H54 (cell line): ENCODE measurements at places on chromosomes 13 and 19.

GRCh38 chr19:3669947-3670795 is 30.1 kb downstream of the PIP5K1C start:
- DNase-seq: no peak

GRCh38 chr13:67505376-67505775 is 275.2 kb upstream of the PCDH9 start:
- DNase-seq: no peak

DNA sequence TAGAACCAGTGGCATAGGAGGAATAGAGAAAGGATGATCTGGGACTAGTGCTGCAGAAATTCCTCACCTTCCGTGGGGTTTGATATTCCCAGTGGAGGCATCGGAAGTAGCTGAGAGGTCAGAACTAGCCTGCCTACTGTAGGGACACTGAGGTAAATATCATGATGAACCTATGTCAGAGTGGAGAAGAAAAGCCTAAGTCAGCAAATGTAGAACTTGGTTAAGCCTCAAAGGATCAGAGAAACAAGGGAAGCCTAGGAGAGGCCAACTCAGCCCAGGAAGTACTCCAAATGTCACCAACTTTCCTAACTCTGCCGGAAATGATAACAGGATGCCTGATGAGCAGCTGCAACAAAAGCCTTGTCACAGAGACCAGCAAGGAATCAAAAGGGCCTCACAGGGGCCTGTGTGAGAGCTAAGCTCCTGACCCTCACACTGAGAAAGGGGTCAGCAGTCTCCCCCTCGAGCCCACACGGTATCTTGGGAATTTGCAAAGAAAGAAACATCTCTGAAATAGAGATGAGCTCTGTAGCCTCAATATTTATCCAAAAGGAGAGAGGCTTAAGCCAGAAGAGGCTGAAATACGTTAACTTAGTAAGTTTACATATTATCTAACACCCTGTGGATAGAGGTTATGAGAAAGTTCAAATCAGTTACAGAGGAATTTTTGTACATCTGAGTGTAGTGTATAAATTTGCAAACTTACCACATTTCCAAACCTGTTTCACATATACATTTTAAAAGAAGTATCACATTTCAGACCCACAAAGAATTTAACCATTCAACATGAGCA is 1064.3 kb downstream of the DIAPH3 start:
- no peak for DNase-seq

DNA sequence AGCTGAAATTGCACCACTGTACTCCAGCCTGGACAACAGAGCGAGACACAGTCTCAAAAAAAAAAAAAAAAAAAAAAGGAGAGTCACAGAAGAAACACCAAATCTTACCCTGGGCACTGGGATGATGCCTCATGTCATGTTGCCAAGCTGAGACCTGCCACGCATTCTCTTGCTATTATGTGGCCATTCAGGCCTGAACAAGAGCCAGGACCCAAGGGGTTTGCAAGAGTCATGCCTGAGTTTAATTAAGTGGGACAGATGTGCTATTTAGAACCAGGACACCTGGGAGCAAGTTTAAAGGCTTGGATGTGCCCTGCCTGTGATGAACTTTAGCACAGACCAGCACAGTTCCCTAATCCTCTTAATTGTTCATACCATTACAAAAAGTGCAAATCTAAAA is 9.8 kb downstream of the PNMA8A start:
- no peak for DNase-seq

DNA sequence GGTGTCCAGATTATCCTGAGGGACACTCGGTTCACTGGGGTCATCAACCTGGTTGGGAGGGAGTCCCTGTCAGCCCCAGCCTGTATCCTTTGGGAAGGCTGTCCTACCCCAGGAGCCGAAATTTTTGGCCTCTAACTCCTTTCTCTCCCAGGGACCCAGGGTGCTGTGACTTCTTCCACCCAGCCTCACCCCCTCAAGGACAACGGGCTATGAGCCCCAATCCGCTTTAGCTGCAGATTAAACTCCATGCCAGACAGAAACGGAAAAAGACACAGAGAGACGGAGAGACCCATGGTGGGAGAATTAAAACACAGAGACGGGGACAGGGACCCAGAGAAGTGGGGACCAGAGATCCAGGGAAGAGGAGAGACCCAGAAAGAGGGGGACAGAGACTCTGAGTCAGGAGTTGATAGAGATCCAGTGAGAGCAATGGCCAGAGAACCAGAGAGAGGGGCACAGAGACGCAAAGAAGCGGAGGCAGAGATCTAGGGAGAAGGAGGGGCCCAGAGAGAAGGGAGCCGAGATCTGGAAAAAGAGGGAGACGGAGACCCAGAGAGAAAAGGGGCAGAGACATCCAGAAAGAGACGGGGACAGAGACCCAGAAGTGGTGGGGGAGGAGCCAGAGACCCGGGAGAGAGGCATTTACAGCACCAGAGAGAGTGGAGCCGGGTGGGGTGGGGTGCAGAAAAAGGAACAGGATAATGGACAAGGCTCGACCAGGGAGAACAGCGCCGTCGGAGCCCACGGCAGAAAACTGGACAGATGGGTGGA is 703 bp downstream of the SLC17A7 start:
- no peak for DNase-seq

GRCh38 chr13:78841358-78841963 is 182.5 kb upstream of the OBI1 start:
- DNase-seq: no peak

GRCh38 chr19:35929876-35930275 is 6.3 kb upstream of the LRFN3 start:
- no peak for DNase-seq

- no peak for DNase-seq
Observed at GRCh38 chr19:313988-314815, 23.0 kb upstream of the PLPP2 start.

- no peak for DNase-seq
Observed at GRCh38 chr19:38059897-38060296, 152.9 kb downstream of the SIPA1L3 start.

- DNase-seq: no peak
Observed at GRCh38 chr13:25561812-25562211, 190.0 kb downstream of the ATP8A2 start.

DNA sequence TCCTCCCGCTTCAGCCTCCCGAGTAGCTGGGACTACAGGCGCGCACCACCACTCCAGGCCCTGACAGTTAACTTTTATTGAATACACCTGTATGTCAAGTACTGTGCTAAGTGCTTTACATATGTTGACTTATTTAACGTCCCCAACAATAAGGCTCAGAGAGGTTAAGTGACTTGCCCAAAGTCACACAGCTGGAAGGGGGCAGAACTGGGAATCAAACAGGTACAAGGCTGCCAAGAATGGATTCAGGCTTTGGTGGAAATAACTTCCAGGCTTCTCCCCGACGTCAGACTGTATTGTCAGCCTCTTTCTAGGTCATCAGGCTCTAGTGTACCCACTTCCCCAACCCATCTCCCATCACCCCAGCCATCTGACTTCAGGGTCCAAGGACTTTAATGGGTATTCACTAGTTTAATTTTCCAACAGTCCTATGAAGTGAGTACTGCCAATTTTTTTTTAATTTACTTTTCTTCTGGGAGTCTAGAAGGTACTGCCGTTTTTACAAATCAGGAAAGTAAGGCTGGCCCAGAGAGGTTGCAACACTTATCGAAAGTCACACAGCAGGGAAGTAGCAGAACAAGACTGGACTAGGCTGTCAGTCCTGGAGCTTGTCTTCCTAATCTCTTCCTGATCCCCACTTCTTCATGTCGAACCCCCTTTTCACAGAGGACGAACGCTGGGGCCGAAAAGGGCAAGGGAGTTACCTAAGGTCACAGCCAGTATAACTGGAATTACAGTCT is 4.9 kb upstream of the CKM start:
- DNase-seq: no peak

DNA sequence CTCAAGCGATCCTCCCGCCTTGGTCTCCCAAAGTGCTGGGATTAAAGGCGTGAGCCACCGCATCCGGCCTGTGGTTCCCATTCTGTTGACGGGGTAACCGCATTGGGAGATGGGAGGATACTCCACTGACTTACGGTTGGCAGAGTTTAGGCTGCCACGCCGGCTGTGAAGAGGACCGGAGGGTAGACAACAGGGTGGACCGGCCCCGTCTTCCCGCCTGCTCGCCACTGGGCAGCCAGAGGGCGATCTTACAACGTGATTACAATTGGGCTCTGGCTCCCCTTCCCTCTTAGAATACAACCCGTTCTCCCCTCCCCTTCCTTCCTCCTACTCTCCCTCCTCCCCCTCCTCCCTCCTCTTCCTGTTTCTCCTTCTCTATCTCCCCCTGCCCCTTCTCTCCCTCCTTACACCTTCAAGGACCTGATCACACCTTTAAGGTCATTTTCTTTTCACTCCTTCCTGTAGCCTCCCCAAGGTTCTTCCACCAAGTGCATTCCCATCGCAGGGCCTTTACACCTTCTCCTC is 957 bp upstream of the CCDC194 start:
- DNase-seq: peak; percentile 67

DNA sequence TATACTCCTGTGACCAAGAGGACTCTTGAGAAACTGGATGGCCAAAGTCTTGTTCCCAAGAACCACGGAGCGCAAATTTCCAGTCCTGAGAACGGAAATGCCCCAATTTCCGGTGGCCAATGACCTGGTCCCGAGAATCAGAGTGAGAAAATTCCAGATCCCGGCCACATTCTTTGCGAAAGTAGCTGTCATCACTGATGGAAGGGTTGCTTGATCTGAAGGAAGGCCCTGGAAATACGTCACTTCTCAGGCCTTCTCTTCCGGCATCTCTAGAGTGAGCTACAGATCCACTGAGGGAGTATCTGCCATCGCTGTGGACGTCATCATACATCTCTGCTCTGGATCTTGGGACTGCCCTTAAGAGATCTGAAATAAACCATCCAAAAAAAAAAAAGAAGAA is 7.5 kb downstream of the SUGP2 start:
- DNase-seq: no peak

- no peak for DNase-seq
Observed at GRCh38 chr13:95697052-95697680, 20.2 kb downstream of the DNAJC3 start.

DNA sequence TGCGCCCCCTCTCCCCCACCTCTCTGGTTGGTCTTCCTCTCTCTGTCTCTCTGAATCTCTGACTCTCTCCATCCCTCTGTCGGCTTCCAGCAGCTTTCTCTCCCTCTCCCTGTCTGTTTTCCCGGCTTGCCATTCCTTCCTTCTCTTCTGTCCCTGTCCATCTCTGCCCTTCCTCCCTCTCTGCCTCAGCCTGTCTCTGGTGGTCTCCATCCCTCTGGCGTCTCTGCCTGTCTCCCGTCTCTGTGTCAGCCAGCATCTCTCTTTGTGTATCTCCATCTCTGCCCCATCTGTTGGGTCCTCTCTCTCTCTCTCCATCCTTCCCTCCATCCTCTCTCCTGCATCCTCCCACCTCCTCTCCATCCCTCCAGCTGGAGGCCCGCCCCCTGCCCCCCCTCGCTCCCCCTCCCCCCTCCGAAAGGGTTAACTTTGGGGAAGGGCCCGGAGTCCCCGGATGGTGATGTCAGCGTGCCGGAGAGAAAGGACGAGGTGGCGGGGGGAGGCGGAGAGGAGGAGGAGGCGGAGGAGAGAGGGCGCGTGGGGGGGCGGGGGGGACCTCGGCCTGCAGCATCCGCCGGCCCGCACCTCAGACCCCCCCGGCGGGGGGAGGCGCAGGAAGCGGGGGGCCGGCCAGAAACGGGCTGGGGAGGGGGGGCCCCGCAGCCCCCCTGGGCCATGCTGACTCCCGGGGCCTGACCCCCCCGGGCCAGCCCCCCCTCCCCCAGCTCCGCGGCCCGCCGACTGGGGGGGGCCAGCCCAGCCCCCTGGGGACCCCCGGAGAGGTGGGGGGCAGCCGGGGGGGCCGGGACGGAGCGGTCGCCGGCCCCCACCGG is at the start of gene BRSK1:
Gene BRSK1 (plus strand): TSS at position 450 of the 830 bp plus-strand sequence. CDS start 446 bp downstream, outside the sequence.
- DNase-seq: peak; percentile 93

DNA sequence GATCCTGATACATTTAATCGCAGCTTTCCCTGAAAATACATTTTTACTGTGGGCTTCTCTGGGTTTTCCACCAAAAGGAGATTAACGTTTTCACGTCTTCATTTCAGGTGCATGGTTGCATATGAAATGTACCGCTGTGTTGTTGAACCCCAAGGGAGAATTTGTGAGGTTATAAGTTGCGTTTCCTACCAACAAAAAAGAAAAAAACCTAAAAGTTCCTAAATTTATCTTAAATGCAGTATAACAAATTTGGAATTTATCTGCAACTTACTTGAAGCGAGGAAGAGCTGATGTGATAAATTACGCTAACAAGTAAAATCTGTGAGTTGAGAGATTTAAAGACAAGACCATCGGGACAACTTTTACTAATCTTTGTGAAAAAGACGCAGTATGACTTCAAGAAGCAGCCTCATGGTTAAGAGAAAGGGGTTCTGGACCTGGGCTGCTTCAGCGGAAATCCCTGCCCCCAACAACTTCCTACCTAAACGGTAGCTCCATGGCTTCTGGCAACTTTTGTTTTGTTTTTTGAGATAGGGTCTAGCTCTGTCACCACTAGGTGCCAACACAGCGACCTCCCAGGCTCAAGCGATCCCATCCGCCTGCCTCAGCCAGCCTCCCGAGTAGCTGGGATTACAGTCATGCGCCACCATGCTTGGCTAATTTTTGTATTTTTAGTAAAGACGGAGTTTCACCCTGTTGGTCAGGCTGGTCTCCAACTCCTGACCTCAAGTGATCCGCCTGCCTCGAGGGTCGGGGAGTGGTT is 958 bp upstream of the OBI1 start:
- DNase-seq: no peak

- DNase-seq: no peak
Observed at GRCh38 chr19:55486043-55486970, 1.3 kb downstream of the NAT14 start.

DNA sequence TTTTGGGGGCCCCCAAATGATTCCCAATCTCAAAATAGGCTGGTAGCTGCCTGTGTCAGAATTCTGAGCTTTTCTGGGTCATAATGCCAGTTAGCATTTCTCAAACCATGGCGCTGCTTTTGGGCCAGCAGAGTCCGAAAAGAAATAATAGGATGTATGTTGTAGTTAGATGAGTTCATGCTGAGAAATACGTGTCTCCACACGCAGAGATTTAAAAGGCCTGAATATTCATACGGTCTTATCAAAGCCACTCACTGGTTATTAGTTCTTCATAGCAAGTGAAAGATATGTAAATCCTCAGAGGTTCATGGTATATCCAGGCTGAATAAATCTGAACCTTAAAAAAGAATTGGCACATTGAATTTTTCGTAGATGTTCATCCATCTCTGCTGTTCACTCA is 124.5 kb downstream of the SHISA2 start:
- no peak for DNase-seq

GRCh38 chr13:49616676-49617065 is 11.6 kb upstream of the ARL11 start:
- no peak for DNase-seq

GRCh38 chr19:1098177-1099051 is 3.2 kb upstream of the POLR2E start:
- DNase-seq: no peak

DNA sequence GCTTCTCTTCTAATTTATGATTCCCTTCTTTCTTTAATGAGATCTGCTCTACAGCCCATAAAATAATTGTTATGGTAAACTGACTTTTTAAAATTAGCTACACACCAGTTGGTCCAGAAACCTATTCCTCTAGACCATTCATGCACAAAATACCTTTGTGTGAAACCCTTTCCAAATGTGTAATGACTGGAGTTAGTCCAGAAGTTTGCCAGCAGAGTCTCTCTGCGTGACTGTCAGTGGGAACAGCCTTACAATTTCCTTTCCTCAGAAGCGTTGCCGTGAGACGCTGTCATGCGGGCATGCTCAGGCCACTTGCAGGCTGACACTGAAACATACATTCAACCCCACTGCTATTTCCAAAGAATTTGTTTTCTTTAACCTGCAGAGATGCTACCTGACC is 965.2 kb downstream of the PCDH9 start:
- DNase-seq: no peak

GRCh38 chr13:32737679-32738078 is 151.4 kb downstream of the PDS5B start:
- DNase-seq: no peak

GRCh38 chr13:69124996-69125395 is 982.6 kb upstream of the ATXN8OS start:
- DNase-seq: no peak
